ENCODE measurements at places on chromosomes 1 and 21.
A peak's percentile ranks its signal among the peaks of the same experiment; 100 is the strongest.

DNA sequence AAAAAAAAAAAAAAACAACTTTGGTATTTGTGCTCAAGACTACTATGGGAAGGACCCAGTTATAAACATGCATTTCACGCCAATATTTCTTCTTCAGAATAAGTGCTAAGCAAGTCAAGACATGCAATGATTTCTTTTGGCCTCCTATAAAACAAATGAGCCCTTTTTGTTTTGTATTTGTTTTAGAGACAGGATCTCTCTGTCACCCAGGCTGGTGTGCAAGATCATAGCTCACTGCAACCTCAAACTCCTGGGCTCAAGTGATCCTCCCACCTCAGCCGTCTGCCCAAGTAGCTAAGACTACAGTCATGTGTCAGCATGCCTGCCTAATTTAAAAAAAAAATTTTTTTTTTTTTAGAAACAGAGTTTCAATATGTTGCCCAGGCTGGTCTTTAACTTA lies 348.7 kb downstream of the PCP4 start:
- no peak for DNase-seq

DNA sequence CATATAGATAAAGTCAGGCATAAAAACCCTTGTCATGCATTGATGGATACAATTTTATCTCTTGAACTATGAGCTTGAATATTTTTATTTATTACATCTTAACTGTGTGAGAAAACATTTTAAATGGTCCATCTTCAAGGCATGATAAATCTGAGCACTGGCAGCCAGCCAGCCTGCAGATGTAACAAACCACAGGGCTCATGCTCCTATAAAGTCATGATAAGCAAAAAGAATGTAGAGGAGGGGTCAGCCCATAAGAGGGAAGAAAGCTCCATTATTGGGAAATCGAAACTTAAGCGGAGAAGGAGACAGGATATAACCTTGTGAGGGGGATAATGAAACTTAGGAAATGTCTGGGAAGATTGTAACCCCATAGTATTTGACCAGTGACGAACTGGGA lies 839.0 kb downstream of the LRRIQ3 start:
- no peak for DNase-seq

DNA sequence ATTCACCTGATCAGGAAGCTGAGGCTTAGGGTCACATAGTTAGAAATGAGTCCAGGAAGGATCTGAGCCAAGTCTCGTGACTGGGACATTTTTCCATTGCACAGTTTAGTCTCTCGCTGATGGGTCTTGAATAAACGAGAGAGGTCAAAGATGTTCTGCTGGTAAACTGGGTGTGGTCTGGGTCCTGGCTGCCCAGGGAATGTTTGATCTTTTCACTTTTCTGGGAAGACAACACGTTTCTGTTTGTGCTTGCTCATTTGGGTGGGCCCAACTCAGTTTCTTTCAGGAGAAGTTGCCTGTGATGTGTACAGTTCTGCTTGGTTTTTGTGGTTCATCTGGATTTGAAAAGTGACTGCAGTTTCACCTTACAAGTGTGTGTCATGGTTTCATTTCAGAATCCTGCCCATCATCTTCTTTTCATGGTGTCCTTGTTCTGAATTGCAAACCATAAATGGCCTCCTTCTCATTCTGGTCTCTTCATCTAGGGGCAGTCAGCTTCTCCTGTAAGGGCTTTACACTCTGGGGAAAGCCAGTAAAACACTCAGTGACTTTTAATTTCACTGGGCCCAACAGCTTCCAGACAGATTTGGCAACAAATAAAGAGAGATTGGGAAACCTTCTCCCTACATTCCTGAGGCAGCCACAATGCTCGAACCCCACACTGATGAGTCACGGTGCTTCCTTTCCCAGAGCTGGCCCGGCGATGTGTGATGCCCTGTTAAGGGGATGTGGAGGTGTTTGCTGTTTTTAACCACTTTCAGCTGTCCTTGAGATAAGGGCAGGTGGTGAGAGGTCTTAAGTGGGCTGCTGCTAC lies 7.2 kb upstream of the TACSTD2 start:
- DNase-seq = no peak

- DNase-seq = no peak
Observed at GRCh38 chr21:42332557-42333317, 17.5 kb upstream of the TFF3 start.

DNA sequence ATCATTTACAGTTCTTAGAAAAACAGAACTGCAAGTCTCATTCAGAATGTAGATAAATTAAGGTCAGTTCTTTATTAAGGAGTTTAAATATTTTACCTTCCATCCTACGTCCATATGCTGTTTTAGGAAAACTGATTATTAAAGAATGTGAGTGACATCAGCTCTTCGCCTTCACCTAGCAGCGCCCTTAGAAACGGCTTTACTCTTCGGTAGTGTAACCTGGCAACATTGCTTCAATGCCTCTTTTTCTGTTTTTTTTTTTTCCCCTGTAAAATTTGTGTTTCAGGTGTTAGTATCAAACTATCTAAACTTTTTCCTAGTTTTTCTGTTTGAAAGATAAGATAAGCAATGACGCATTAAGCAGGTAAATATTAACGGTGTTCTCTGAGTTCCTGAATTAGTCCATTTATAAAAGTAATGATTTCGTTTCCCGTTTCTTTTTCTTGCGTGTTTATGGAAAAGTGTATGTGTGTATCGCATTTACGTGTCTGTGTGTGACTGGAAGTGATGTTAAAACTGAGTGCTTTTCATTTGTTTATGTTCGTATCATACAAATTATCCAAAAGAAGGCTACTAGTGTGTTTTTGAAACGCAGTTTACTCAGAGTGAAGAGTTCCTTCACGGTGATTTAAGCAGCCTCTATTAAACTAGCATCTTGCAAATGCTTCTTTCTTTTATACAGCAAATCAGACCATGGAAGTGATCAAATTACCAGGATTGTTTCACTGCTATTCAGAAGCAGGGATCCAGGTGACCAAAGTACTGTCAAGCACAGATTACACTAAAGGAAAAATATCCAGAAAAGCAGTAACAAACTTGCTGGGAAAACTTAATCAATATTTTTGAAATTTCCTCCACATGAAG lies 139.0 kb downstream of the SDCCAG8 start:
- no peak for DNase-seq

GRCh38 chr1:198686069-198686728 lies 47.4 kb downstream of the PTPRC start:
- peak; percentile 33 for DNase-seq

DNA sequence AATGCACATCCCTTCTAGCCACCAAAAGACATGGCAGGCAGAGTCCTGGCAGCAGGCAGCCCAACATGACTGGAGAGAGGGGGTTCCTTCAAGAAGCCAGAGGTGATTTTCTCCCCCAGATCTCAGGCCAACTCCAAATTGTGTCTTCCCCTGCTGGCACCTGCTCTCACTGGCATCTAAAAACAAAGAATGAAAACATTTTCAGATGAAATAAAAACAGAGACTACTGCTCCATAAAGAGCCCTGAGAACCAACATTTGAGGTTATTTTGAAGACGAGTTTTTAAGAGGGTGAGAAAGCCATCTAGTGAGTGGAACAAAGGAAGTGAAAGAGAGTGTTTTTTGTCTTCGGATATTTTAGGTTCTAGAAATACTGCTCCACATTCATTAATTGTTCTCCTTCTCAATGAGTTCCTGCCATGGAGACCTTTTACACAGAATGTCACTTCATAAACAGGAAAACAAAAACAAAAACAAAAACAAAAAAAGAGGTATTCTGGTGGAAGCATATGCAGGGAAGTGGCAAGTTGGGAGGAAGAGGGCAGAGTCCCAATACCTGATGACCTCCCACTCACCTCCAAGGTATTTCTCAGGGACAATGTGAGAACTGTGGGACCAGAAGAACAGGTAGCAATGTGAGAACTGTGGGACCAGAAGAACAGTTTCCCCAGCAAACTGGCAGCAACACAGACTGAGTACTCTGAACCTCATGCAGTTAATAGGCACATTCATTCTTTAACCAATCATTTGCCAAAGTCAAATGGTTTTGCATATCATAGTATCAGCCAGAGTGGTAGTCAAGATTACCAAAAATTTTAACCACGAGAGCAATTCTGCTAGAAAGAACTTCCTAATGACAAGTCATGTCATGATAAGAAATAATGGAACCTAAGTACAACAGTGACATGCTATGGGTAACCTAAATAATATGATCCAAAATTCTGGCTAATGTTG lies 50.0 kb downstream of the KIAA0319L start:
- DNase-seq = peak; percentile 20

GRCh38 chr1:108575375-108575774 lies 15.5 kb downstream of the EEIG2 start:
- DNase-seq = no peak

GRCh38 chr1:245855846-245856730 lies 651.0 kb downstream of the SMYD3 start:
- no peak for DNase-seq

GRCh38 chr1:191546803-191547202 lies 611.5 kb upstream of the RGS18 start:
- DNase-seq = no peak

- no peak for DNase-seq
Observed at GRCh38 chr21:41600116-41600515, 92.2 kb upstream of the TMPRSS2 start.

- DNase-seq = no peak
Observed at GRCh38 chr1:31839662-31840343, 24.0 kb upstream of the SPOCD1 start.

- DNase-seq = no peak
Observed at GRCh38 chr1:73783352-73783751, 414.6 kb downstream of the LRRIQ3 start.

DNA sequence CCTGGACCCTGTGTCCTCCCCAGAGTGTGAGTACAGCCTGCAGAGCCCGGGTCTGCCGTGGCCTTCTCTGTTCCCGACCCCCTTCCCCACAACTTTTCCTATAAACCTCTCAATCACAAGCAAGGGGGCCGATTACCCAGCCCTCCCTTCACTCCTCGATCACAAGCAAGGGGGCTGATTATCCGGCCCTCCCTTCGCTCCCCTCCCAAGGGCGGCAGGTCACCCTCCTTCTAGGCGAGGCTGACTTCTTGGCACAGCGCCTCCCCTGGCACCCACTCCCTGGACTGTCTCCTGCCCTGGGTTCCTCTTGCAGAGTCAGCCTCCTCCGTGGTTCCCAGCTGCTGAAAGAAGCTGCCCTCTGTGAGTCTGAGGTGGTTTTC lies 12.3 kb upstream of the LDLRAP1 start:
- no peak for DNase-seq

DNA sequence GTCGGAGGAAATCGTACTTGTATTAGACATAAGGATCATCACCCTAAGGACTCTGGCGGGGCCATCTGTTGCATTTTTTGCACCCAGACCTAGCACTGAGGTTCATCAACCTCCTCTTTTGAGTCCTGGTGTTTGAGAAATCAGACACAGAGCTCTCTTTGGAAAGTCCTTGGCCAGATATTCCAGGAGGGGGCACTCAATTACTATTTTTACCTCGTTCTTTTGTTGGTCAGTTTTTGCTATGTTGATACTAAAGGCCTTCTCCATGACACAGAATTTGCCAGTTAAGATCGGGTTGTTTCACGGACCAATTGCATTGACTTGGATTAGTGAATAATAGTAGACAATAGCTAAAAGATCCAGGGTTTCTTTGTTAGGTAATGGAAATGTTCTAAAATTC lies 711.2 kb downstream of the KCNT2 start:
- no peak for DNase-seq

- no peak for DNase-seq
Observed at GRCh38 chr1:201673915-201674314, 135.0 kb downstream of the NAV1 start.

DNA sequence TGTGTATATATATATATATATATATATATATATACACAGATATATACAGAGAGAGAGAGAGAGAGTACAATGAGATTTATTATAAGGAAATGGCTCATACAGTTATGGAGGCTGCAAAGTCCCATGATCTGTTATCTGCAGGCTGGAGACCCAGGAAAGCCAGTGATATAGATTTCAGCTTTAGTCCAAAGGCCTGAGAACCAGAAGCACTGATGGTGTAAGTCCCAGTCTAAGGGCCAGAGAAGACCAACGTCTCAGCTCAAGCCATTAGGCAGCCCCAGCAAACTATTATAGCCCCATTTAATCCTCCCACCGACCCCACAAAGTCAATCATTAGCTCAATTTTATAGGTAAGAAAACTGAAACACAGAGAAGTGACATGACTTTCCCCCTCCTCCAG lies 35.0 kb upstream of the HPDL start:
- DNase-seq = no peak

- DNase-seq = no peak
Observed at GRCh38 chr21:29196670-29197191, 66.3 kb downstream of the MAP3K7CL start.

DNA sequence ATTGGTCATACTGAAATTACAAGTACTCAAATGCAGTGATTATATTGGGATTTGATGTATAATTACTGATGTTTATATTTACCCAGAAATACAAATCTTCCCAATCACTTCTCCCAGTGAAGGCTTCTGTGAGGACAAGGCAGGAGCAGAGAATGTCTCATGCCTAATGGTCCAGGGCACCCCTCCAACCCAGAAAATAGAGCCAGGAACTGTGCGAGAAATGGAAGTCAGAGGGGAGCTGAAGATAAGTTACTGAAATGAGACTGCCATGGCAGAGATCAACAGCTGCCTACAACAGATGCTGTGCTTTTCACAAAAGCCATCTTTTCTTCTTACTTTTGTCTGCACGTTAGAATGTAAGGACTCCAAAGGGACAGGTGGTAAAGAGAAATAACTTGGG lies 171.2 kb downstream of the TTLL7 start:
- DNase-seq = no peak

DNA sequence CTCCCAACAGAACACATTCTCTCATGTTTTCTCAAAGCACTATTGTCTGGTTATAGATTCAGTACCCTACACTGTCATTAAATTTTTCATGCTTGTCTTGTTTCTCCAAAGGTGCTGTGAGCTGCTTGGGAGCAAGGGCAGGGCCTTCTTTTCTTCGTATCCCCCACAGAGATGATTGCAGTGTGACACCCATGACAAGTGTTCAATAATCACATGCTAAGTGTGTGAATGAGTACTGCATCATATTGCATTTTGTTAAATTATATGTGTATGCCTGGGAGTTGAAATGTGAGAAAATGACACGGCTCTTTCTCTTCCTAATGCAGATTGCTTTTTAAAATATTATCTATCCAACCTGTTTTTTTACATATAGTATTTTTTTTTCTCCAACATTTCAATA lies 57.3 kb upstream of the MAGI3 start:
- DNase-seq = no peak

- no peak for DNase-seq
Observed at GRCh38 chr1:233796146-233796783, 108.2 kb upstream of the SLC35F3 start.

GRCh38 chr1:185843297-185843869 lies 109.2 kb downstream of the HMCN1 start:
- DNase-seq = no peak

GRCh38 chr1:115680730-115681111 lies 39.0 kb downstream of the VANGL1 start:
- no peak for DNase-seq

- DNase-seq = no peak
Observed at GRCh38 chr1:18157968-18158367, 50.4 kb downstream of the IGSF21 start.

DNA sequence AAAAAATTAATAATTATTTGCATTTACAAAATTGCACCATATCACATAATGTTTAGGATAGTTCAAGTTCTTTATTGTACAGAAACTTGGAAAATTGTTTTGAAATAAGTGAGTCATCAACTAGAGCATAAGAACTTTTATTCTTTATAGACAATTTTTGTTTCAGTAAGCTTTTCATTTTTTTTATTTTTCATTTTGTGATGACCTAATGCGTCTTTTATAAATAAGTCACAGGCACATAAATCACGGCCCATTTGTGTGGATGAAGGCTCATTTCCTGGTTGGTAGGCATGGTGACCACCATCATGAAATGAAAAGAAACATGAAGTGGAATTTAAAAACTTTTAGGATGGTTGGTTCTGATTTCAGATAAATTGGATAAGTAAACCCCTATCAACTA lies 39.3 kb downstream of the SPAG17 start:
- no peak for DNase-seq
